Skeletal muscle cell (primary cell): ENCODE measurements at places on chromosomes 16 and 17.

DNA sequence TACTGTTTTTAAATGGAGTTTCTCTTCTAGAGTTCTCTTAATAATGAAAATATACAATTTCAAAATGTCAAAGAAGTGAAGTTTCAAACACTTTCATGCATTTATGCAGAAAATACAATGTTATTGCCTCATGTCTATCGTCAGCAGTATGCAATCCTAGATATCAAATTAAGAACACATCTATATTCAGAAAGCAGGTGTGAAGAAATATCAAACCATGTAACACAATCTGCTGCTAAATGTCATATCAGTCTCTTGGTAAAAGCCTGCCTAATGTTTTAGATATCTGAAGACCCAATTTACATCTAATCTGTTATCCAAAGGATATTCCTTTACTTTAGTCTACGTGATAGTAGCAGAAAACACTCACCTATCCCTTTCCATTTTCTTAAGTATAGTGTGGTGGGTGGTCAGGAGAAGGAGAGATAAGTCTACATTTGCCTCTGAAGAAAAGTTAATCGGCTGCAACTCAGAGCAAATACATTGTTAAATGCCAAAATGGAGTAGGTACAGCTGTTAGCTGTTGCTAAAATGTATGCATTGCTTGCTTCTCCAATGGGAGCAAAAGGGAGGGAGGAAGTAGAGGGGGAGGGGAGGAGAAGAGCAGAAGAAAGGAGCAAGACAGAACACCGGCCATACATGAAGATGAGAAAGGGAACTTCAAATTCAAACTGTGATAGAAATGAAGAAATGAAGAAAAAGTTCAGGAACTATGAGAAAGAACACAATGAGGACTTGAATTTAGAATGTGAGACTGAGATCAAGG, 64.9 kb downstream of the ITFG1 start:
- no peak for DNase-seq

DNA sequence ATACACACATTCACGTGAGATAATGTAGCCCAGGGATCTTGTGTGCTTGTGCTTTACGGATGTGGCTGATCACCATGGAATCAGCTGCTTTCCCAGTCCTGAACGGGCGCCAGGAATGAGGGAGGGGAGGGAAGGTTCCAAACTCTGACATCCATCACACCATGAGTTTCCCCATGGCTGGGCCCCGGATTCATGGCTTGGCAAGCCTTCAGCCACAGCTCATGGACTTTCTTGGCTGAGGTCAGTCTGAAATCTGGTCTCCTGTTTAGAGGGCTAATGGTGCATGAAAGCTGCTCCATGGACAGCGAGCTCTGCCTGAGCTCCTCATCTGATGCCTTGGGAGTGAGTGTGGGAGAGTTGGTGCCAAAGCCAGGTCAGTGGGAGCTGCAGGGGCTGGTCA, 767.6 kb upstream of the EEF2KMT start:
- DNase-seq = no peak

DNA sequence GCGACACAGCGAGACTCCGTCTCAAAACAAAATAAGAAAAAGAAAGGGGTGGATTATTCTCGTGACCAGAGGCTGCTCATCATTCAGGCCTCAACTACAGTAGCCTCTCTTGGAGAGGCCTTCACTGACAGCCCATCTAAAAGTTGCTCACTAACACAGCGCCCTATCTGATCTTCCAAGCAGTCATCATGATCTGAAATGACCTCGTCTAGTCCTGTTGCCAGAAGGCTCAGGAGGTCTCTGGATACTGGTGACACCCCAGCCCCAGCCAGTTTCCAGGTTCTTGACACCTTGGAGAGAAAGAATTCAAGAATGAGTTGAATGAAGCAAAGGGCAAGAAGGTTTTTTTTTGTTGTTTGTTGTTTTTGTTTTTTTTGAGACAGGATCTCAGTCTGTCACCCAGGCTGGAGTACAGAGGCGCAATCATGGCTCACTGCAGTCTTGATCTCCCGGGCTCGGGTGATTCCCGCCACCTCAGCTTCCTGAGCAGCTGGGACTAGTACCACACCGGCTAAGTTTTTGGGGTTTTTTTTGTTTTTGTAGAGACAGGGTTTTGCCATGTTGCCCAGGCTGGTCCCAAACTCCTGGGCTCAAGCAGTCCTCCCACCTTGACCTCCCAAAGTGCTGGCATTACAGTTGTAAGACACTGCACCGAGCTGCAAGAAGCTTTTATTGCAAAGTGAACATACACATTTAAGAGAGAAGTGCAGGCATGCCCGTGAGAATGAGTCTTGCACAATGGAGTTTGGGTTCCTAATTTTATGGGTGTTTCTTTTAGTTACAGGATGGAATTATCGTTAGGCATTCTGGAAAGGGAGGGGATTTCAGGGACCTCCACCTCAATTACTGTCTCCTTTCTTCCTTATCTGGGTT, 2.7 kb upstream of the ZC3H7A start:
- DNase-seq = no peak

DNA sequence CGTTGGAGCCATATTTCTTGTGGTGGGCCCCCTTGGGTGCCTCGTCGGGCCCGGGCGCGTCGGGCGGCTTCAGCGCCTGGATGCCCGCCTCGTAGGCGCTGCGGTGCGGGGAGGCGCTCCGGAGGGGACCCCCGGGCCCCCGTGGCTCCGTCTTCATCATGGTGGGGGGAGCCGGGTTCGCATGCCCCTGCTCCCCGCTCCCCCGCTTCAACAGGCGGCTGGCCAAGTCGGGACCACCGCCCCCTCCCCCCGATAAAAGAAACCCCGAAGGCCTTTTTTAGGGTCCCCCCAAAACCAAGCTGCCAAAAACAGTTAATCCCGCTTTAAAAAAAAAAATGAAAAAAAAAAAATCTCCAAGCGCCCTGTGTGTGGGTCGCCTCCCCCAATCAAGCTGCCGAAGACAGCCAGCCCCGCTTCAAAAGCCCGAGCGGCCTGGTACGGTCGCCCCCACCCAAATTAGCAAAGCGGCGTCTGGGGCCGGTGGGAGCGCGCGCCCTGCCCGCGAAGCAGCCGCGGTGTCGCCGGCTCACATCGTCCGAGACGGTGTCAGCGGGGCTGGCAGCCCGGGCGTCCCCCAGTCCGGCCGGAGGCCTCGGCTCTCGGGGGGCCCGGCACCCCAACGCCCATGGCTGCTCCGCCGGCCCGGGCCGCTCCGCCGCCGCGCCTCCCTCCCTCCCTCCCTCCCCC, at the start of gene PPP1R9B:
PPP1R9B (minus strand) TSS at position 324 of the 687 bp plus-strand sequence; CDS start at position 160, 164 bp downstream.
- no peak for DNase-seq

GRCh38 chr17:41962111-41962510, 4.5 kb upstream of the CNP start:
- no peak for DNase-seq

- DNase-seq = no peak
Observed at GRCh38 chr17:75739174-75739573, 17.9 kb downstream of the ITGB4 start.
